ENCODE measurements at places on chromosomes 1 and 21.

GRCh38 chr21:24910591-24910990, 696.7 kb downstream of the MRPL39 start:
- DNase-seq, result no peak

- no peak for DNase-seq
Observed at GRCh38 chr1:86788300-86789206, 84.2 kb downstream of the SH3GLB1 start.

DNA sequence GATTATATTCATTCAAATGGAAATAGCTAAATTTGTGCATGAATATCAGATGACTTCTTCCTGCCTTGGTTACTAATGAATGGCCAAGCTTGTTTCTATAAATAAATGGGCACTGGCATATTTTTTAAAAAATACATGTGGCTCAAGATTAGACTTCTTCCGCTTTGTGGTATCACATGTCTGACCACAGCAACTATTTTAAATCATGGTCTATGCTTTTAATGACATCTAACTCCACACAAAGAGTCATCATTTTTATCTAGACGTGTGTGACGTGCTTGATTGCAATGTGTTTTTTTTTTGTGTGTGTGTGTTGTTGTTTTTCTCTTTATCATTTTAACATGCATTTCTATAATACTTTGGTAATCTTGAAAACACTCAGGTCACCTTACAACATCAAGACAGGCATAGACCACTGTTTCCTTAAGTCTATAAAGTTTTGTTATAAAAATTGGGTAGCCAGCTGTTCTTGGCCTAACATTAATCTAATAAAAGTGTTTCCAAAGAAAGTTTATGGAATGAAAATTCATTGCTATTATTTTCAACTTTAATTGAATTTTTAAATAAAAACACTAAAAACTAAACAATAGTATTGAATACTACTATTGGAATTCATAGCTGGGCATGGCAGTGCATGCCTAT, 29.5 kb downstream of the RGS1 start:
- DNase-seq, result no peak

DNA sequence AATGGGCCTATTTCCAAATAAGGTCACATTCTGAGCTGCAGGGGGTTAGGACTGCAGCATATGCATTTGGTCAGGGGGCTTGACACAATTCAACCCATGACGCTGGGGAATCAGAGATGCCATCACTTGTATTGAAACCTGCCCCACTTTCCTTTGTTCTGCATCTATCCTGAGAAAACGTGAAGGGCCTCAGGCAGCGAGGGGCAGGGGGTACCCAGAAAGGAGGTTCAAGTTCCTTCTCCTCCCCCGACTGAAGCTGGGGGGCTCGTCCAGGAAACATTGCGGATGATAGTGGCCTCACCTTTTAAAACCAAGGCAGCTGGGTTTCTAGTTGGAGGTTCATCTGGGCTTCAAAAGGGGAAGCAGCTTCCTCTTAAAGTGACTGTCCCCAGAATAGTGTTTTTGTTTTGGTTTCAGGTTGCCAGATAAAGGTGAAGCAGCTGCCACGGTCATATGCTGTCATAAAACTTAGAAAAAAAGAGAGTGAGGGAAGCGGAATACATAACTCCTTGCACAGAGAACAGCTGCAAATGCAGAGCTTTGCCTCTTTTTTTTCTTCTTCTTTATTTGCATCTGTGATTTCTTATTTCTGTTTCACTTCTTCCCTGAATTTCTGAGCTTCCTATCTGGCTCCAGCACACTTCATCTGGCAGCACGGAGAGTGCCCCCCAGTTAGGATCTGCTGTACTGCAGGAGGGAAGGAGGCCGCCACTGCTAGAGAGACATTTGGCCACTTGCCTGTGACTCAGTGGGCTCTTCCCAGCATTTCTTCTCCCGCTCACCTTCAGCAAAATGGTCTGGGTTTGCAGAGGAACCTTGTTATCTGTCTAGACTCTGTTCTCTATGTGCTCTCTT, 142.0 kb downstream of the AJAP1 start:
- DNase-seq, result no peak

- DNase-seq, result peak; percentile 81
Observed at GRCh38 chr1:231626951-231627614, 493 bp downstream of the DISC1 start.

DNA sequence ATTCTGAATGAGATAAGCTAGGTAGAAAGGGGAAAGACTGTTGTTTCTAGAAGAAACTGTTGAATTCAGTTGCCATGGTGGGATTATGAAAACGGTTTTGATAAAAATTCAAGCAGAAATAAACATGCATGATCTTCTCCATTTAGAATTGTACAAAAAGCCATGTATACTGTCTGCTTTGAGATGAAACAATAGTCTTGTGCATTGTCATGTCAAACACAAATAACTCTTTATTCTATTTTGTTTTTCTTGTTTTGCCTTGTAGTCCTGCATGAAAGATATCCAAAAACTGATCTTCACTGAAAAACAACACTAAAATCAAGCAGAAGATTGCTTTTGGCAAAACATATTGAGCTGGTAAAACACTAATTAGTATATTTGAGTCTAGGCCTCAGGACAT, 659.9 kb downstream of the LTN1 start:
- no peak for DNase-seq

DNA sequence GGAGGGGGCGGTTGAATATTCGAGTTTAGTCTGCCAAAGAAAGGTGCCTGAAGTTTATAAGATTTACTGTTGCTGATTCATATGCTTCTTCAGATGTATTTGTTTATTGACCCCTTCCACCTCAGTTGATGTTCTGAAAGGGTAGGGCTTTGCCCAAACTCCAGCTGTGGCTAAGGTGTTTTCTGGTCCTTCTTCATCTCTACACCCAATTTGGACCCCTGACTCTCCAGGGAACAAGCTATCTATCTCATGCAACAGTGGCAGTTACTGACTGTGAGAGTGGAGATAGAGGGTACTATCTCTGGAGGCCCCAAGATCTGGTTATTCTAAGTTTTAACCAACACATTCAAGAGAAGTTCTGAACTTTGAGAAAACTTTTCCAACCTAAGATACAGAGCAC, 12.6 kb upstream of the ALG14 start:
- no peak for DNase-seq
